ENCODE measurements at places on chromosomes 7 and 10.

DNA sequence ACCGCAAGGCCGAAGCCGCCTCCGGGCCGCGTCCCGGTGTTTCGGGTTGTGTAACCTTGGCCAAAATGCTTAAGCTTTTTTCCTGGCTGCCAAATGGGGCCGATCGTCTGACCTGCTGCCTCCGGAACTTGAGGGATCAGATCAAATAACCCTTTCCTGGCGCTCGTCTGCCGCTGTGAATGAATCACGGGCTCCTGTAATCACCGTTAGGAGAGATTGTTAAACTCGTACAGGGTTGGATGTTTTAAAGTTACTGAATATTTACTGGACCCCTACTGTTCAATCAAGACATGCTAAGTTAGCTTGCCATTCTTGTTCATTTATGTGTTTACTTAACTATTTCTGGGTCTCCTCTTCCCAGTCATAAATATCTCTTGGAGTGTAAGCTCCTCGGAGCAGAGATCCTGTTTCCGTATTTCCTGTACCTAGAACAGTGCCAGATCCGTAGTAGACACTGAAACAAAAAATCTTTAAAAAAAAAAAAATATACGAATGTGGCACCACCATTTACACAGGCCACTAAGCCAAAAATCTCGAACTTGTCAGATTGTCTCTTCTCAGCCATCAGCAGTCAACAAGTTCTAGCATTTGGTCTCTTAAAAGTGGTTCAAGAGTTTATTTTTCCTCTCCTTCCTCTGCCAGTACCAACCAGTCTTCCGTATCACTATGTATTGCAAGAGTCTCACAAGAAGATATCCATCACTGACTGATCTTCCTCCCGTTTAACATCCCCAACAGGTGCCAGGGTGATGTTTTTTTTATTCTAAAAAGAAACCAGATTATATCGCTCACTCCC, 650 bp upstream of the TM9SF3 start:
- peak; percentile 83 for DNase-seq

GRCh38 chr10:94016727-94017714, 23.3 kb downstream of the PLCE1 start:
- peak; percentile 50 for DNase-seq

DNA sequence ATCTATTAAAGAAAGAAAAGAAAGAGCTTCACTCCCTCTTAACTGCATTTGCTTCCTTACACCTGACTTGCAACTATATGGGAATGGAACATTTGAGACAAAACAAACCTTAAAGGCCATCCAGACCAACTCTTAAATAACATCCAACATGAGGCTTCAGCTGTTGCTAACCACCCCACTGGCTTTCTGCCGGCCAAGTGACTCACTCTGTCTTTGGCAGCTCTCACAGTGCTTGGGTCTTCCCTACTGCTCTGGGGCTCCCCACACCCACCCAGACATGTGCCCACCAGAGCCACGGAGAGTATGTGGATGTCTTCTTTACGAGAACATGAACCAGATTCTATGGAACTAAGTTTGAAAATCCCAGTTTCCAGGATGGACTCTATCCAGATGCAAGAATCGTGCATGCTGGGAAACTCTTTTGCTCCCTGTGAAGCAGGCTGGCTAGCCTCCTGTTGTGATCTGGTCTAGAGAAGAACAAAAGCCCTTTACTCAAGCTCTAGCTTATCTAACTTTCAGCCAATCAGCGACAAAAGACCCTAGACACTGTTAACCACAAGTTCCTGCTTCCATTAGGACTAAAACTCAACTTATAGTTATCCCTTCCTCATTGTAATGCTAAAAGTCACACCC, 245.7 kb downstream of the TCERG1L start:
- DNase-seq, result no peak

GRCh38 chr7:119944601-119944972, 328.4 kb upstream of the KCND2 start:
- DNase-seq, result no peak

DNA sequence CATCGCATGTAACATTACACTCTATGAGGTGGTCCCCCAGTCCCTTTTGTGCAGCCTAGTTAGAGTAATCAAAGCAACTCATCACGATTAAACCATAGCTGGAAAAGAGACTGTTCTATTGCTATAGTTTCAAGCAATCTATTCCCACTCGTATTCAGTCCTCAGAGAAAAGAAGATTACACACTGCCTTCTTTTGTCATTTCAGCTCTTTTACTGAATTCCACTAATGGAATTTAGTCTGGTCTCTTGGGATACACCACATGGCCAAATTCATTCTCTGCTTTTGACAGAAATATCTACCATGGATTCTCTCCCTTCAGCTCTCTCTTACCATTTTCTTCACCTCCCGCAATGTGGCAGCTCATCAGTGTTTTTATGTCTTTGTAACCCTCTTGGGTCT, 108.9 kb upstream of the HDAC9 start:
- DNase-seq, result no peak

- DNase-seq, result peak; percentile 22
These were observed 110.6 kb downstream of the RNLS start for GRCh38 chr10:88472540-88472939.

DNA sequence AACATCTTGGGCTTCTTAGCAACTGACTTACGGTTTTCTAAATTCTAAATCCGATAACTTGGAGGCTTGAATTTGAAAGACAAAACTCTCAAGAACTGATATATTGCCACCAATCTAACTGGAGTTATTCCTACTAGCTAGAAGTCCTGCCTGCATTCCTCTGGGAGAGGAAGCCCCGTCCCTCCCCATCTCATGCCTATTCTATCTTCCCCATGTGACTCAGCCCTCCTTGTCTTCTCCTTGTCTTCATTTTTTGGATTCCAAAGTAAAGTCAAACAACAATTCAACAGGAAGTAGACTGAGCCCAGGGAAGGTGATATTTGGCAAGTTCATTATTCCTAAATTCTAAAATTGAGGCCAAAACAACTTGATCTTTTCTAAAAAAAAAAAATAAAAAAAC, 587.7 kb downstream of the KCNMA1 start:
- no peak for DNase-seq

DNA sequence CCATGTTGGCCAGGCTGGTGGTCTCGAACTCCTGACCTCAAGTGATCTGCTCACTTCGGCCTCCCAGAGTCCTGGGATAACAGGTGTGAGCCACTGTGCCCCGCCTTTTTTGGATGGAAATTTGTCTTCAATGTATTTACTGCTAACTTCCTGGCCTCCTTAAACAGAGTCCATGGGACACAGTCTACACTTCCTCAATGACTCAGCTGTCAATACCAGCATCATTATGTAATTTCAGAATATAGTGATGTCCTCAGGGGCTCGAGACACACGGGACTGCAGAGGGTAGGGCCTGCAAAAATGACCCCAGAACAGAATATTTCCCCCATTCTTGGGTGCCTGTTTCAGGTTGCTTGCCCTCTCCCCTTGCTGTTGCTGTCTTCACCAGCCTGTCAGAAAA, 31.1 kb downstream of the CAMK2G start:
- DNase-seq, result peak; percentile 17

GRCh38 chr10:88499569-88500470, 83.3 kb downstream of the RNLS start:
- DNase-seq, result peak; percentile 82

DNA sequence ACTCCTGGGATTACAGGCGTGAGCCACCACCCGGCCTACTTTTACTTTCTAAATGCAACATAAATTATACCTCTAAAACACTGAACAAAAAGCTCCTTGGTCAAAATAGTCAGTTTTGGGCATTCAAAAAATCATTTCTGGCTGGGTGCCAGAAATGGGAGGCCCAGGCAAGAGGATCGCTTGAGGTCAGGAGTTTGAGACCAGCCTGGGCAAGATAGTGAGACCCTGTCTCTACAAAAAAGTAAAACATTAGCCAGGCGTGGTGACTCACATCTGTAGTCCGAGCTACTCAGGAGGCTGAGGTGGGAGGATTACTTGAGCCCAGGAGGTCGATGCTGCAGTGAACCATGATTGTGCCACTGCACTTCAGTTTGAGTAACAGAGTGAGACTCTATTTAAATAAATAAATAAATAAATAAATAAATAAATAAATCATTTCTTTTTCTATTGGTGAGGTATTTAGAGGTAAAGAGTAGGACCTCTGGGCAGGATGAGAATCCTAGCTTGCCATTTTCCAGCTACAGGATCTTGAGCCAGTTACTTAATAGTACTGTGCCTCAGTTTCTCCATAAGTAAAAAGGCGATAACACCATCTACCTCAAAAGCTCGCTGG, 87.6 kb downstream of the SKIDA1 start:
- no peak for DNase-seq

DNA sequence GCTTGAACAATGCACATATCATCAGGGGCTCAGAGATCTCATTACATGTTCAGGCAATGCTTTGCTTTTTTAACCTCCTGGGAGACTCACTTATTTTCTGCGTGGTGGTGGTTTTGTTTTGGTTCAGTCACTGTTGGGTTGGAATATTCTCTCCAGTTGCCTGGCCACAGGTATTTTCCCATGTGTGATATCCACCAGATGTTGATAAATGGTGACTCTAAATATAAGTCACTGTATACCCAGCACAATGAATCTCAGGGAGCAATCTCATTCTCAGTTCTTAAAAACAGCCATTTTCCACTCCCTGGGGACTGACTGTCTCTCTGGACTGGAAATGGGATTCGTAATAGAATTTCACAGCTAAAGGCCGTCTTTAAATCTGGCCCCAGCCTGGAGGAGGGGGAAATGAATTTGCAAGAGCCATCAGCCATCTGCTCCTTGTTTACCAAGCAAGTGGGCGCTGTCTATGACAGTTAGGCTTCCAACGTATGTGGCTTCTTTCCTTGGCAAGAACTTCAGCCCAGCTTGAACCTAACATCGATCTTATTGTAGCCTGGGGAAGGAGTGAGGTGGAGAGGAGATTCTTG, 1106.2 kb downstream of the NRG3 start:
- peak; percentile 73 for DNase-seq

- DNase-seq, result peak; percentile 26
These were observed 176.3 kb upstream of the MEOX2 start for GRCh38 chr7:15862781-15863165.

DNA sequence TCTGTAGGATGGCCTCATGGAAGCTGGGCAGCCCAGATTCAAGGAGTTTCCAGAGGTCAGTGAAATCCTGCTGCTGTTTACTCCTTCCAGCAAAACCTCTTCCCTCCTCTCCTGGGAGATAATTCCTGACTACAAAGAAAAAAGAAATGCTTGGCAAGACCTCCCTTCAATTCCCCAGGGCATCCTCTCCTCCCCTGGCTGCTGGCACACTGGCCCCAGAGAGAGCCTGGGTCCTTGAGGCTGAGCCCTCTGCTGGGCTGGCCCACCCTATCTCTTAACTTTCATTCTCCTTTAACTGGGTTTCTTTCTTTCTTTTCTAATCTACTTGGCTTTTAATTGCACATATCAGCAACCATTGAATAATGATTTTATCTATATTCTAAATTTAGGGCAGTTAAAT, 7.7 kb downstream of the DRGX start:
- DNase-seq, result no peak

DNA sequence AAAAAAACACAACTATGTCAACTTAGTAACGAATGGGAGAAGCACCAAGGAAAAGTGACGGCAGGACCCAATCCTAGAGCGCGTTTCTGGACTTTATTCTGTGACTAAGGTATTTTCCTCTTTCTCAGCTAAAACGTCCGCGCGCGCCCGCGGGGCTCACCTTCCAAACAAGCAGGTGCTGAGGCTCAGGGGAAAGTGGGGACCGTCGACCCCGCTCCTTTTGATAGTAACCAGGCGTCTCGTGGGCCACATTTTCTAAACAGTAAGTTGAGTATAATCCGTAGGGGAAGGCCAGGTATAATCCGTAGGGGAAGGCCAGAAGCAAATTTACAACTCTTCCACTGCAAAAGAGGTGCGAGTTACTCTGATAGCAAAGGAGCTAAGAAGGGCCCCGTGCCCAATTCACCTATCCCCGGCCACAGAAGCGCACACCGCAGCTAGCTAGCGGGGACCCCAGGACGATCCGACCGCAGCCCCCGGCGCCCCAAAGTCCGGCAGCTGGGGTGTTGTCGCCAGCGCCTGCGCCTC, 743 bp downstream of the MKI67 start:
- DNase-seq, result no peak

DNA sequence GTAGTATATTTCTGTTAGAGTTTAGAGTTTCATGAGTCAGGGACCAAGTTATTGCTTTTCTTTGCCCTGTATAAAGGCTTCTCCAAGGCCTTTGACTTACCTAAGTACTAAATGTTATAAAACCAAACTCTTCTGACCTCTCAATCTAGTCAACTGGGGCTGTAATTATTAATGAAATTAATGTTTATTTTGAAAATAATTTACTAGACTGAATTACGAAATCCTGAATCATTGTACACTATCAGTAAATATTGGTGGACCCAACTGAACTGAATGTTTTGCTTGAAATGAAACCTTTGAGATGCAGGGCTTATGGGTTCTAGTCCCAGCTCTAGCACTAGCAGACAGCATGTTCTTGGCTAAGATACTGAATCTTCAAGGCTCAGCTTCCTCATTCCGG, 1.7 kb upstream of the CYP2C9 start:
- no peak for DNase-seq

DNA sequence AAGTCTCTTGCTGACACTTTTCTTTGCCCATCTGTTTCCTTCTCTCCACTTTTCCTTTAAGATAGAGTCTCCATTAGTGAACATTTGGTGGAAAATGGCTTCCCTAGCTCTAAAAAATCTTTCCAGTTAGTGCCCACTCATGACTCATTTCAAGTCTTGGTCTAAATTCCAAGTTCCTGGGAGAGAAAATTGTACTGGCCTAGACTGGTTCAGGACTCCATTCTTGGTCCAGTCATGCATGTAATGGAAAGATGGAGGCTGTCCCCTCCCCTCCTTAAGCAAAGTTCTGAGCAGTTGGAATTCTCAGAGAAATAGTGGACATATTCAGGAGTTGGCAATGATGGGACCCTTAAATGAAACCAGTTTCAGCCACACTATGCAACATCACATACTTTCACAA, 3.8 kb upstream of the ALDH18A1 start:
- peak; percentile 62 for DNase-seq

DNA sequence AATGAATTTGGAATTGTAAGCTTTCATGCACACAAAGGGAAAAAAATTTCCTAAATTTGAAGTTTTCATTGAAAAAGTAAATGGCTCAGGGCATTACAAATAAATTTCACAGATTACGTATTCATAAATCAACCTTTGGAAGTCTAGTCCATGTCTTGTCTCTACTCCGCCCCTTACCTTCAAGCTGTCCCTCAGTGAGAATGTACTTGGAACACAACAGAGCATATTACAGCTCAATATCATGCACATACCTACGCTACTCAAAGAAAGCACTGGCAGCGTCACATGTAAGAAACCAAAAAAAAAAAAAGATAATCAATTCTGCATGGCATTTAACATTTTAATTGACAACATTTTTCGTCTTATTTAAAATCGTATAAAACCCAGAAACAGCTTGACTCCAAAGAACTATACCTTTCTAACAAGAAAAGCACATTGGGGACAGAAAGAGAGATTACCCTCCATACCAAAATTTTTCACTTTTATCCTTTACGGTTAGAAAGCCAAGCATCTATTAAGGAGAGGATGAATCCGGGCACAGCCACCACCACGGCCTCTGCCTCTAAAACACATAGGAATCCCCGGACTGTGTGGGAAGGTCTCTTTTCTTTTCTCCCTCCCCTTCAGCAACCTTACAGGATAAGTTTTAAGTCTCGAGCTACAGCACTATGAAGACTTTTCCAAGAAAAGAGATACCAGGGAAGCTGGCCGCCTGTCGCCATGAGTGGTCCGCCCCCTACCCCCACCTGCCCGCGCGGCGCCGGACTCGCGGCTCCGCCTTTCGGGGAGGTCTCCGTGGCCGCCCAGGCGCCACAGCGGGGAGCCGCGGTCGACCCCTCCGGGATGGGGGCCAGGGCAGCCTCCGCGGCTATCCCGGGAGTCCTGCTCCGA, 1.1 kb downstream of the JMJD1C start:
- DNase-seq, result peak; percentile 23
